ENCODE measurements at places on chromosomes 6 and 20.

DNA sequence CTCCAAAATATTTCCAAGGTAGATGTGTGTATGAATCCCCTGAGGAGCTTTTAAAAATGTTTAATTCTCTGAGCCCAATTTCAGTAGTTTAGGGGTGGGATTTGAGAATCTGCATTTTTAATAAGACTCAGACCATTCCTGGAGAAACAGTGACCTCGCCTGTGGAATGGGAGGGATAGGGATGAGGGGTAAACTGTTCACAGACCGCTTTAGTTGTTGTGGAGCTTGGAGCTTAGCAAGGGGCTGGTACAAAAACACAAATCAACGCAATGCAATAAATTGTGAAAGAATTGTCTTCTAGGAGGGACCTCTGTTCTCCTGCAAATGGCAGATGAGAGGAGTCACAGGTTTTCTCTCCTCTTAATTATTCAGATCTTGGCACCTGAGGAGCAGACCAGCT, 239.3 kb upstream of the SULF2 start:
- DNase-seq: no peak

- no peak for DNase-seq
Observed at GRCh38 chr6:135583256-135583761, 85.8 kb upstream of the AHI1 start.

DNA sequence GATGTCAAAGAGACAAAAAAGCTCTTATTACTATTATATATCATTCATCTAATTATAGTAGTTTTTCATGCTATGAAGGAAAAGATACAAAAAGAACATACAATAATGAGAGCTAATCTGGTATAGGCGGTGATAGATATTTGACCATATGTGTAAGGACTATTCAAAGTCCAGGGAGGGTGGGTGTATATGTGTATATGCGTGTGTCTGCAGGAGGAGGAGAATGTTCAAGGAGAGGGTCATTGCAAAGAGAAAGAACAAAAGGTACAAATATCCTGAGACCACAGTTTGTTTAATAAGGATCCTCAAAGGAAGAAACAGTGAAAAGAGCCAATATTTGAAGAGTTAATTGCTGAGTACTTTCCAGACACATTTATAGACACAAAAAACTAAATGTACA, 1288.6 kb upstream of the CITED2 start:
- no peak for DNase-seq

- no peak for DNase-seq
Observed at GRCh38 chr6:126033696-126034095, 47.4 kb downstream of the TRMT11 start.

DNA sequence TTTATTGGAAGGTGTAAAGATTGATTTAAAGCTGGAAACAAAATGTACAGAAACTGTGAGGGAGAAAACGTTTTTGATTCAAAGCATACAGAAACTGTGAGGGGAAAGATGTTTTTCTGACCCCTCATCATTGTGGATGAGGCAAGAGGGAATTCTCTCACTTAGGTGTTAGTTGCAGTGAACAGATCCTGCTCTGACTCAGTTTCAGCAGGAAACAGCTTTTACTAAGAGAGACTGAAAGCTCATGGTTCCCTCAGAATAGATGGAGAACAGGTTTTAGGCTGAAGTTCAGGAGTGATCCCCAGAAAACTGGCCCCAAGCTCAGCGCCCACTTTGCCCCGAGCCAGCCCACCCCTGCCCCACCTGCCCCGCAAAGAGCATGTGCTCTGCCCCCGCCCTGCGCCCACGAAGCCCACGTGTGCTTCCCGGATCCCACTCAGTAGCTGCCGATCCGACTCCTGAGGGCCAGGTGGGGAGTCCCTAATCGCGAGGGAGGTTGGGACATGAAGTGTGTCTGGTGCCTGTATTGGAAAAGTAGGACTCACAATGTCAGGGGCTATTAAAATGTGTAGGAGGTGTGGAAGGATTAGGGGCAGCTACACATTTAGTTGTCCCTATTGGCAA, 41.2 kb downstream of the DUSP22 start:
- DNase-seq: no peak

DNA sequence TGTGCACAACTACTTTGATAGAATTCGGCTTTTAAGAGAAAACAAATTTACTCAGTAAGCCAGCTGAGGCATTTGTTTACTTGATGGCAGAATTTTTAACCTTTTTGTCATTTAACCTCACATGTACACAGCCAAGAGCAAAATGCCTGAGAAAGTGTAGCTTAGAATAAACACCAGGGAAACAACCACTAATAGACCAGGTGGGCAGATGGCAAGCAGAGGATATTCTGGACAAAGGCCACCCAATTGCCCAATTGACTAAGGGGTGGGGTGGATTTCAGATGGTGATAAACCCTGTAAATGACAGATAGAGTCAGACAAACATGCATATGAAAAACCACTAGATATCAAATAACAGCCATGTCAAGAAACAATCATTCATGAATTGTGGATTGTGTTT, 190.7 kb upstream of the FBXL4 start:
- DNase-seq: no peak

- no peak for DNase-seq
Observed at GRCh38 chr6:85110943-85111342, 338.9 kb upstream of the NT5E start.

- DNase-seq: no peak
Observed at GRCh38 chr20:64092258-64093012, 8.2 kb upstream of the LKAAEAR1 start.

- no peak for DNase-seq
Observed at GRCh38 chr6:56851074-56851473, 103.8 kb upstream of the BEND6 start.

GRCh38 chr6:24536466-24536865, 41.7 kb downstream of the ALDH5A1 start:
- no peak for DNase-seq

- no peak for DNase-seq
Observed at GRCh38 chr6:23523771-23524170, 602.2 kb upstream of the NRSN1 start.

GRCh38 chr6:106461084-106461483, 100.6 kb downstream of the CRYBG1 start:
- no peak for DNase-seq

DNA sequence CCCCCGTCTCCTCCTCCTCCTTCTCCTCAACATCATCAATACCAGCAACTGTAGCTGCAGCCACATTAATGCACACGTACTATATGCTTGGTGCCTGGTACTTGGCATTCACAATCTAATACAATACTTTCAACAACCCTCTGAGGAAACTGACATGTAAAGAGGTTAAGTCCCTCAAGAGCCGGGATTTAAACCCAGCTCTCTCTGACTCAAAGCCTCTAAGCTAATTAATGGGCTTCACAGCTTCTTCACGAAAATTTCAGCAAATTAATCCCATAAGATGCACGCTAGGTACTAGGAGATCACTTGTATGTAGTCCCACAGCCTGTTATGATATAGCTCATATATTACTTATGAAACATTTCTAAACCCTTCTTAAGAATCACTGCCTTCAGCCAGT, 73.1 kb upstream of the IPCEF1 start:
- DNase-seq: no peak

DNA sequence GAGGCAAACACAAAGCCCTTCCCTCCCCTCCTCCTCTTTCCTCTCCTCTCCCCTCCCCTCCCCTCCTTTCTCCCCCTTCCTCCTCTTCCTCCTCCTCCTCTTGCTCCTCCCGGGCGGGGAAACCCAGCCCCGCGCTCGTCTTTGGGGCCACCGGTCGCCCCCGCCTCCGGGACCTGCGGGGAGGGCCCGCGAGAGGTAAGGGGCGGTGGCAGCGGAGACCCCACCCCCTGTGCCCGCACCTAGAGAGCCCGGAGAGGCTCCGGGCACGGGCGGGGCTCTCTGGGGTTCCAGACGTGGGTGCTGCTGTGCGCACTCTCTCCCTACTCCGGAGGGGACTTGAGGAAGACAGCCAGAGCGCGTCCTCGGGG, at the start of gene RIN2:
Gene RIN2 (plus strand): TSS at position 126 of the 368 bp plus-strand sequence. CDS start 131,344 bp downstream, outside the sequence.
- no peak for DNase-seq

- no peak for DNase-seq
Observed at GRCh38 chr20:31869942-31870725, at the start of the genes DUSP15 and TTLL9. Gene DUSP15 (minus strand): TSS chr20:31870527. CDS start chr20:31870337, 190 bp downstream. Gene TTLL9 (plus strand): TSS chr20:31870634. CDS start chr20:31871127, 493 bp downstream.

DNA sequence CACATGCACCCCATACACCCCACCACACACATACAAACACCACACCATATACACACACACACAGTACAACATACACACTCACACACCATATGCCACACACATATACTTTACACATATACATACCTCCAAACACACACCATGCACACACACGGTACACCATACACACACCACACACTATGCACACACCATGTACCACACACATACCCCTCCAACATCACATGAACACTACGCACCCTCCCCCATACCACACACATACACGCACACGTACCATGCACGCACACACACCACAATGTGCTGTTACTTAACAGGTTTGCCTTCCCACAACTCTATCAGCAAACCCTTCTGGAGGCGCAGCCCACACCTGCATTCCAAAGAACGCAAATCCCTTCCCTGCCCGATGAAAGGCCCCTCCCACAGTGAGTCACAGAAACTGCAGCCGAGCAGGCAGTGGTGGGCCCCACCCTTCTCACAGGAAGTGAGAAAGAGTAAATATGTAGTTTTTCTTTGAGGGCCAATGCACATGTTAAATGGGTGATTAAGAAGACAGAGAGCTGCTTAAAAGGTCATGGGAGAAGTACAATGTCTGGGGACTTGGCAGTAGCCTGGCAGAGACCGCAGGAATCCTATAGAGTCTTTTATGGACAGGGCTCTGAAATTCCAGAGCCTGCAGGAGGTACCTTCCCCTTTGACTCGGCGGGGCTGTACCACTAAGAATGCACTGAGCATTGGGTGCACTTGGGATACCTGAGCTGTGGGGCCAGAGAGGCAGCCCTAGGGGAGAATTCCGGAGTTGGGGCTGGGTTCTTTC, 34.1 kb upstream of the EZR start:
- peak; percentile 80 for DNase-seq

DNA sequence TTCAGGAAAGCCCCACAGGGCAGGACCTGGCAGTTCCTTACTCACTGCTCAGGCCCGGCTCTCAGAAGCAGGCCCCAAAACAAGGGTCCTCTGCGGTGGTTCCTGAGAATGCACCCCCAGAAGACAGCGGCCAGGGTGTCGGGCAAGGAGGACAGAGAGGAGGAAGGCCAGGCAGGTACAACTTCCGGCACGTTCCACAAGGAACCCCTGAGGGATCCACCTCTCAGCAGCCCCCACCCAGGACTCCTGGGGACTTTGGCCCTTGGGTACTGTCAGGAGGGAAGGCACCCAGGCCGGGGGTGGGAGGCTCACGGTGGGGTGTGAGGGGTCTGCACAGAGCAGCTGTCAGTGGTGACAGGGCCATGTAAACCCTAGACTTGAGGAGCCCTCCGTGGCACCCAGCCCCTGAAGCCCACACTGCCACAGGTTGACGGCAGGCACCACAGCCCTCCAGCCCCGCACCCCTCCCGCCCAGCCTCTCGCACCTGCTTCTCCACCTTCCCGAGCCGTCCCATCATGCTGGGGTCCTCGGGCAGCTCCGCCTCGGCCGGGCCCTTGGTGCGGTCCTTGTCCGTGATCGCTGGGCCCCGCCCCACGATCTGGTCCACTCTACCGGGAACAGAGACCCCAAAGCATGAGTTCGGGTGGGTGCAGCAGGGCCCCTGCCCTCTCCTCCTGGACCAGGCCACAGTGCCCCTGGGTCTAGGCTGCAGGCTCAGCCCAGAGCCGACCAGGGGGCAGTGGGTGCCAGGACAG, 47.0 kb upstream of the CHRNA4 start:
- DNase-seq: no peak

- no peak for DNase-seq
Observed at GRCh38 chr6:155584006-155584405, 128.4 kb upstream of the NOX3 start.

DNA sequence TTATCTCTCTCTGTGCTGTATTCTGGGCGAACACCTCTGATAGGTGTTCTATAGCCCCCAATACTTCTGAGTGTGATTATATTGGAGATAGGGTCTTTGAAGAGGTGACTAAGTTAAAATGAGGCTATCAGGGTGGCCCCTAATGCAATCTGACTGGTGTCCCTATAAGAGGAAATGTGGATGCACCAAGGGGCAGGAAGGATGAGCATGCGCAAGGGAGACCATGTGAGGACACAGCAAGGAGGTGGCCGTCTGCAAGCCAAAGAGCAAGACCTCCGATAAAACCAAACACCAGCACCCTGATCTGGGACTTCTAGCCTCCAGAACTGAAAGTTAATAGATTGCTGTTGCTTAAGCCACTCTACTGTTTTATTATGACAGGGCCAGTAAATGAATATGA, 69.2 kb downstream of the CHMP4B start:
- no peak for DNase-seq

- DNase-seq: no peak
Observed at GRCh38 chr6:41346441-41346840, 11.0 kb downstream of the NCR2 start.

All from stimulated activated CD4-positive, alpha-beta T cell treated with anti-CD3 and anti-CD28 coated beads, Interleukin-2, amount 100 ng/mL, for 48 hours (primary cell).